ENCODE measurements at places on chromosomes 6 and 20.
A peak's percentile ranks its signal among the peaks of the same experiment; 100 is the strongest.

DNA sequence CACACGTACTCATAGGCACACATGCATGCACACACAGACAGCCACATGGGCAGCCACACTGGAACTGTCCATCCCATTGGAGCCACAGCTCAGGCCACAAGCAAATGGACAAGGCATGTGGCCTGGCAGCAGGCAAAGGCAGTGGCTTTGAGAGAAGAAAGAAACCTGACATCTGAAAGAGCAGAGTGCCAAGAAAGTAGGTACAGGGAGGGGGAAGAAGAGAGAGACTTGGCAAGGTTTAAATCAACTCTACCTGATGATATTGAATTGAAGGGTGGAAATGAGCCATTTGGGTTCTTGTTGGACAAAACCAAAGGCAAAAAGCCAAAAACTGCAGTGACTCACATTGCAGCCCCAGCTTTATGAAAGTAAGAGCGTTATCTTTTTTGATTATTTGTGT is 142.7 kb downstream of the PCSK2 start:
- no peak for DNase-seq

- DNase-seq: peak; percentile 91
These were observed 5.4 kb upstream of the PLAGL1 start for GRCh38 chr6:144013486-144013909.

DNA sequence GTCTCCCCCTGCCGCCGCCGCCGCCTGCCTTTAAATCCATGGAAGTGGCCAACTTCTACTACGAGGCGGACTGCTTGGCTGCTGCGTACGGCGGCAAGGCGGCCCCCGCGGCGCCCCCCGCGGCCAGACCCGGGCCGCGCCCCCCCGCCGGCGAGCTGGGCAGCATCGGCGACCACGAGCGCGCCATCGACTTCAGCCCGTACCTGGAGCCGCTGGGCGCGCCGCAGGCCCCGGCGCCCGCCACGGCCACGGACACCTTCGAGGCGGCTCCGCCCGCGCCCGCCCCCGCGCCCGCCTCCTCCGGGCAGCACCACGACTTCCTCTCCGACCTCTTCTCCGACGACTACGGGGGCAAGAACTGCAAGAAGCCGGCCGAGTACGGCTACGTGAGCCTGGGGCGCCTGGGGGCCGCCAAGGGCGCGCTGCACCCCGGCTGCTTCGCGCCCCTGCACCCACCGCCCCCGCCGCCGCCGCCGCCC is 474 bp downstream of the CEBPB start:
- peak; percentile 75 for DNase-seq

GRCh38 chr6:20182069-20182468 is 30.2 kb downstream of the MBOAT1 start:
- no peak for DNase-seq
